Esophagus muscularis mucosa (tissue), 4 donors: ENCODE measurements at places on chromosomes 4 and X. TPM values are rescaled to one million over a fixed set of nuclear protein-coding genes. Genes with fewer than 3 reads are reported as not detected.

Gene PRDM5
- total RNA-seq, result 17.0 TPM

DNA sequence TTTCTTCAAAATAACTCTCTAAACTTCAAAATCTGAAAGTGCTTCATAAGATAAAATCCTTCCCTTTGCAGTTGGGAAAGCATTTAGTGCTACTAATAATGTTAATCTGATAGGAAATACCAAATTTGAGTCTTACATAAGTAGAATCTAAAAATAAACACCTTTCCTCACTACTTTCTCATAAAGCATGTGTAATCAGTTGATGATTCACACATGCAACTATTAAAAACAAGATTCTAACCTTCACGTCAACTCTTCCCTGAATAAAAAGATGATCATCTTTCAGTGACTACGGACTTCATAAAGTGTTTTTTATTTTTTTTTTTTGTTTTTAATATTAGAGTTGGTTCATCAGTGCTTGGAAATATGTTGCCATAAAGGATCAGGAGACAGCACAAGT lies 172.6 kb downstream of the ACTRT1 start:
- no peaks in the 10 kb centered on the region for H3K27me3 ChIP-seq
- no peaks in the 10 kb centered on the region for H3K36me3 ChIP-seq
- no peak for DNase-seq

Gene TMSB4X
- total RNA-seq, result 3,144 TPM

DNA sequence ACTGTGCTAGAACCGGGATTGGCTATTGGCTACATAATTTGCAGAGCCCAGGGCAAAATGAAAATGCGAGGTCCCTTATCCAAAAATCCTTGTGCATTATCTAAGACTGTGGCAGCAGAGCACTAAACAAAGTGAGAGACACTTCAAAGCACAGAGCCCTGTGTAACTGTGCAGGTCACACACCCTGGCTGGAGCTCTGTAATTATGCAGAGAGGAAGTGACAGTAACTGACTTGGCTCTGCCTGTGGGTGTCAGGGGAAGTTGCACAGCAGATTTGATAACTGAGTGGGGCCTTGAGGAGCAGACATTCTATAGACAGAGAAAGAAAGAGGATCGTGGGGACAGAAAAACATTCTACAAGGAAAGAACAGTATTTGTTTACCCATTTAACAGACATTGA lies 173.5 kb upstream of the FMR1 start:
- no peak for DNase-seq
- H3K36me3 ChIP-seq, result no peaks in the 10 kb centered on the region
- H3K27me3 ChIP-seq, result no peaks in the 10 kb centered on the region
- H3K4me3 ChIP-seq, result no peak overlapping the region

GRCh38 chr4:112184438-112184837 lies 39.2 kb downstream of the FAM241A start:
- H3K27ac ChIP-seq, result no peak overlapping the region
- H3K27me3 ChIP-seq, result no peaks in the 10 kb centered on the region
- H3K4me1 ChIP-seq, result peaks cover 5% of the 10 kb centered on the region
- no peak for DNase-seq
